ENCODE measurements at places on chromosomes 11 and 22.

GRCh38 chr11:110629594-110629993 is 82.6 kb downstream of the ARHGAP20 start:
- DNase-seq: no peak

DNA sequence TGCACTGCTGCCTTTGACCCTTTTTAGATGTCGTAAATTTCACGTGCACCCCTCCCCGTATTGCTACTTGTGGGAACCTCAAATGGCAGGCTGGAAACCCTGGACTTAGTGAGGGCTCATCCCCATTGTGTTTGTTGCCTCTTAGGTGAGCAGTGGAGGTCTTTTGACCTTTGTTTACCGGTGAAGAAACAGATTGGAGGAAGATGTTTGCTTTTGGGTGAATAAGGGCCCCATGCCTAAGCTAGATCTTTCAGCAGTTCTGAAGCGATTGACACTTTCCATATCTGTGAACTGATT is 782 bp downstream of the SMARCB1 start:
- no peak for DNase-seq

GRCh38 chr11:9070749-9071491 is 20.5 kb downstream of the SCUBE2 start:
- DNase-seq: no peak

- no peak for DNase-seq
These were observed 116.8 kb upstream of the FGF3 start for GRCh38 chr11:69935941-69936505.

DNA sequence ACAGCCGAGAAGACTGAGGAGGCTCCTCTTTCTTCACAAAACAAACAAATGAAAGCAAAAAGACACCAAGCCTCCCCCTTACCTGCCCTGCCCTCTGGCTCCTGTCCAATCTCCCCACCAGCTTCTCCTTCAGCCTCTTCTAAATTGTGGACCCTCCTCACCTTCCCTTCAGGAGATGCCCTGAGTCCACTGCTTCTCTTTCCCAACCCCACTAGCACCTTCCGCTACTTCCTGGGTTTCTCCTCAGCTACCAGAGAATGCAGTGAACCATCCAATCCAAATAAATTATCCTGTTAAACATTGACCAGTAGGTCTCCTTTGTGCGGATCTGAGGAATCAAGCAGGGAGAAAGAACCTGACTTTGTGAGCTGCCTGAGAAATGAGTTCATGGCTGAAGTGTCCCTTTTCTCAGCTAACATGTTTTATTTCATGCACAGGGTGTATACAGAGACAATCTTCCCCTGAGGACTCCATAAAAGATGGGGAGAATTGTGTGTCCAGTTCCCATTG is 63.2 kb upstream of the VPREB1 start:
- no peak for DNase-seq

DNA sequence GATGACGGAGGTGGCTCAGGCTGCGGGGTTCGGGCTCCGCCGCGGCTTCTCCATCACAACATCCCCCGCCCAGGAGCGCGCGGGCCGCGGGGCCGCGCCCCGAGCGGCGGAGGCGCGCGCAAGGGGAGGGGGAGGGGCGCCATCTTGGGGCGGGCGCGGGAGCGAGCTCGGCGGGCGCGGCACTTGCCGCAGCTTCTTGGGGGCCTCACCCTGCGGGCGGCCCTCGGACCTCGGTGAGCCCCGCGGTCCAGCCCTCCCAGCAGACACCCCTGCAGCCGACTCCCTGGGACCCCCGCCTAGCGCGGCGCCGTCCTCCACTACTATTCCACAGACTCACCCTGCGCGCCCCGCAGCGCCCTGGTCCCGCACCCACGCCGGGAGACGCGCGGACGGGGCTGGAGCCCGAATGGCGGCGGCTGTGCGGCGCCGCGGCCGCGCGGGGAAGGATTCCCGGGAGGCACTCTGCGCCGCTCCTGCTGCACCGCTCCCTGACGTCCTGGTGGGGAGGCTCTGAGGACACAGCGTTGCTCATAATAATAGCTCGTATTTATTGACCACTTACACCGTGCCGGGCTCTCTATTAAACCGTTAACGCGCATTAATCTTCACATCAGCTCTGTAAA is at the start of gene APBB1:
APBB1 (minus strand) TSS at position 86 of the 623 bp plus-strand sequence. CDS start 7,747 bp downstream, outside the sequence.
- peak; percentile 50 for DNase-seq

DNA sequence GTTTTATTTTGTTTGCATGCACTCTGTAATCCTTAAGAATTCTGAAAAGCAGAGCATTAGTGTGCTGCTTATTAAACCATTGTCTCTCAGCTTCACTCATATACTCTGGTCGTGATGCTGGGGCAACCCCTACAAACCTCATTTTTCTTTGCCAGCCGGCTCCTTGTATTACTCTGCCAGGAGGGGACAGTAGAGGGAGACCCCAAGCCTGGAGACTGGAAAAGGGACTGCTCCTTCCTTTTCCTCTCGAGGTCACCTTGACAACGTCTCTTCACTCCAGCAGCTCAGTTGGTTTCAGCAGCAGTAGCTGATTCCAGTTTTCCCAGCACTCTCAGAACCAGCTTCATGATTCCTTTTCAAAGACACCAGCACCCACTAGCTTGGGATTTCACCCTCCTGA is 2.8 kb upstream of the JHY start:
- DNase-seq: no peak
